CD8-positive, alpha-beta memory T cell (primary cell): ENCODE measurements at places on chromosomes 2 and 18. TPM values are rescaled to one million over a fixed set of nuclear protein-coding genes. Genes with fewer than 3 reads are reported as not detected.

The DES gene
- not detected for total RNA-seq

The TMEM37 gene
- not detected for total RNA-seq

The KHK gene
- 14.5 TPM for total RNA-seq

The ARHGAP28 gene
- not detected for total RNA-seq

The TMEM169 gene
- total RNA-seq = 0.73 TPM

The ALK gene
- total RNA-seq = not detected

The ASB18 gene
- total RNA-seq = not detected

The IL1B gene
- total RNA-seq = not detected

The REG3A gene
- total RNA-seq = not detected

The GALNT14 gene
- 0.62 TPM for total RNA-seq

DNA sequence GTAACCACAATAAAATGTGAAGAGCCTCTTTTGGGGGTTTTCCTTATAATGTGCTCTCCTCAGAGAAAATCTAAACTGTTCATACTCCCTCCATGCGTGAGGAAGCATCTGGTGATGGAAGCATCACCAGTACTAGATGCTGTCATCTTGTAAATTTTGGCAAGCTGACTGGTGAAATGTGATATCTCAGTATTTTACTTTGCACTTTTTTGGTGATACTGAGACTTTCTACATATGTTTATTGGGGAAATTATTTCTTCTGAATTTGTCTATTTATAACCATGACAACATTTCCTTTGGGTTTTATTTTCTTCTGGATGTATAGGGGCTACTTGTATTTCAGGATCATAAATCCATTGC, 95.9 kb upstream of the DLGAP1 start:
- no peak overlapping the region for H3K27ac ChIP-seq
- H3K4me1 ChIP-seq = no peaks in the 10 kb centered on the region
- no peak overlapping the region for H3K4me3 ChIP-seq
- no peak for DNase-seq
- H3K27me3 ChIP-seq = no peaks in the 10 kb centered on the region
- no peaks in the 10 kb centered on the region for H3K36me3 ChIP-seq

- H3K4me1 ChIP-seq = no peaks in the 10 kb centered on the region
- no peaks in the 10 kb centered on the region for H3K36me3 ChIP-seq
- no peak overlapping the region for H3K4me3 ChIP-seq
- H3K27ac ChIP-seq = no peak overlapping the region
- DNase-seq = no peak
- H3K27me3 ChIP-seq = no peaks in the 10 kb centered on the region
Measured at GRCh38 chr2:121254748-121255147, 30.3 kb downstream of the TFCP2L1 start.

GRCh38 chr18:75839041-75839440, 411.5 kb upstream of the SMIM21 start:
- no peak overlapping the region for H3K27ac ChIP-seq
- no peak overlapping the region for H3K4me3 ChIP-seq
- H3K4me1 ChIP-seq = no peaks in the 10 kb centered on the region
- no peak for DNase-seq
- H3K27me3 ChIP-seq = no peaks in the 10 kb centered on the region

DNA sequence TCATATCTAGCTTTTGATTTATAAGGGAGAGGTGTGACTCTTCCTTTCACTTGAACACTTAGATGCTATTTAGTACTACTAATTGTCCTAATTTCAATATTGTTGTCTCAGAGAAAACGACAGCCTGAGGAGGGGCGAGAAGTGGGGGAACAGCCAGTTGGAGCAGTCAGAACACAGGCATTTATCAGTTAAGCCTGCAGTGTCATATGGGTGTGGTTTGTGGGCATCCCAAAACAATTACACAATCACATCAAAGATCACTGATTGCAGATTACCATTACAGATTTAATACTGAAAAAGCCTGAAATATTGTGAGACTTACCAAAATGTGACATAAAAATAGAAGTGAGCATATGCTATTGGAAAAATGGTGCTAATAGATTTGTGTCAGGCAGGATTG, 15.8 kb downstream of the TMEM131 start:
- no peaks in the 10 kb centered on the region for H3K4me1 ChIP-seq
- H3K27me3 ChIP-seq = no peaks in the 10 kb centered on the region
- H3K36me3 ChIP-seq = no peaks in the 10 kb centered on the region
- no peak overlapping the region for H3K4me3 ChIP-seq
- DNase-seq = no peak

DNA sequence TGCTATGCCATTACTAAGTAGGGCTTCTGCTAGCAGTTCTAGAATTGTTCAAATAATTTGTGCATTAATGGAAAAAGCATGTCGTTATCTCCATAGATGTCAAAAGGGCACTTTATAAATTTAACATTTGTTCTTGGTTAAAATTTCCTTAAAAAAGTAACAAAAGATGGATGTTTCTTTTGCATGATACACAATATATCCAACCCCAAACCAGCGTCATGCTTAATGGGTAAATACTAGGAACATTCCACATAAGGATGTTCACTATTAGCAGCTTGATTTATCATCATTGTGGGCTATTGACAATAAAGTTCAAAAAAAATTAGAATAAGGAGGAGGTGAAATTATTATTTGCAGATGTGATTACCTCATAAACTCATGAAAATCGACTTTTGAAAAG, 79.7 kb downstream of the GREB1L start:
- no peaks in the 10 kb centered on the region for H3K27me3 ChIP-seq
- no peak overlapping the region for H3K4me3 ChIP-seq
- no peak for DNase-seq
- H3K36me3 ChIP-seq = no peaks in the 10 kb centered on the region

- H3K4me3 ChIP-seq = no peak overlapping the region
- H3K36me3 ChIP-seq = no peaks in the 10 kb centered on the region
- H3K4me1 ChIP-seq = peaks cover 11% of the 10 kb centered on the region
- no peak for DNase-seq
- no peak overlapping the region for H3K27ac ChIP-seq
Measured at GRCh38 chr2:109001201-109001600, 12.2 kb upstream of the EDAR start.

GRCh38 chr2:73982140-73982617, 2.5 kb upstream of the TET3 start:
- H3K4me1 ChIP-seq = peaks cover 71% of the 10 kb centered on the region
- no peaks in the 10 kb centered on the region for H3K36me3 ChIP-seq
- H3K4me3 ChIP-seq = no peak overlapping the region
- DNase-seq = no peak
- no peaks in the 10 kb centered on the region for H3K27me3 ChIP-seq

DNA sequence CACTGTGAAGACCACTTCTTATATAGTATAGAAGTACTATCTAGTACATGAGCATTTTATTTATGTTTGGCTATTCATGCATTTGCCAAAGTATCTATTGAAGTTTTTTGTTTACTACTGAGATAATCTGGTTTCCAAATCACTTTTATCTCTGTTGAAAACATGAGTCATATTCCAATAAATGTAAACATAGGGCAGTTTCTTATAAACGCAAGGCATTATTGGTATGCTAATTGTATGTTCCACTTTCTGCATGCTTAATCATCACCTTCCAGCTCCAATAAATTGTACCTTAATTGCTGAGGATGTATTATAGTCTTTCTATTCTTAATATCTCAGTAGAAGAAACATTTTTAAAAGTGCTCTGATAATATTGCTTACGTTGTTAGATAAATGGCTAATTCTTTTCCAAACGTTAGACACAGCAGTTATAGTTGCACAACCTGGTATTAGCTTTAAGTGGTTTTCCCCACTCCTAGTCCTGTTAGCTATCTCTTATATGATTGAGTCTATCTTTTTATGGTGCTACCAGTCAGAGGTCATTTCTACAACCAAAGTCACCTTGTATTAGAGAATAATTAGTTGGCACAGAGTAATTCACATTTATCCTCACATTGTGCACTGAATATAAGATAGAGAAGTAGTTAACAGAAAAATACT, 17.2 kb downstream of the ITGA4 start:
- no peak overlapping the region for H3K4me3 ChIP-seq
- H3K4me1 ChIP-seq = peaks cover 47% of the 10 kb centered on the region
- H3K27me3 ChIP-seq = no peaks in the 10 kb centered on the region

DNA sequence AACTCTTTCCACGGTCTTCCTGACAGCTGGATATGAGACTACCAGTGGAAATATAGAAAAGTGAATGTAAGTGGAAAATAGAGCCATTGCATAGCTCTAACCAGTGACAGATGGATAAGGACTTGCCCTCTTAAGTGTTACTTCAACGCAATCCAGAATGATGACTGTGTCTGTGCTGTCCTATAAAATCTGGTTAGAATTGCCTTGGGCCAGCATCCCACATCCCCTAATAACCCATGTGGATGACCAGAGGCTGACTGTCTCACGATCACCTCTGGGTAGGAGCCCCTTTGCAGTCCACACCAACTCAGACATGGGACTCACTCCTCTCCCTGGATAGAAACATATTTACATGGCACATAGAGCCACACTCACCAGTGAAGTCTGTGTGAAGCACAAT, 186.6 kb downstream of the C1D start:
- H3K4me3 ChIP-seq = no peak overlapping the region
- DNase-seq = no peak
- H3K4me1 ChIP-seq = no peaks in the 10 kb centered on the region
- no peaks in the 10 kb centered on the region for H3K27me3 ChIP-seq
- H3K36me3 ChIP-seq = no peaks in the 10 kb centered on the region

GRCh38 chr2:85707304-85707703, 13.1 kb downstream of the GNLY start:
- DNase-seq = peak; percentile 59
- H3K4me1 ChIP-seq = peaks cover 7% of the 10 kb centered on the region
- no peaks in the 10 kb centered on the region for H3K27me3 ChIP-seq
- H3K27ac ChIP-seq = no peak overlapping the region
- no peaks in the 10 kb centered on the region for H3K36me3 ChIP-seq

- no peaks in the 10 kb centered on the region for H3K27me3 ChIP-seq
- H3K27ac ChIP-seq = no peak overlapping the region
- DNase-seq = no peak
- H3K4me1 ChIP-seq = no peaks in the 10 kb centered on the region
Measured at GRCh38 chr18:2036086-2036485, 535.2 kb downstream of the METTL4 start.

DNA sequence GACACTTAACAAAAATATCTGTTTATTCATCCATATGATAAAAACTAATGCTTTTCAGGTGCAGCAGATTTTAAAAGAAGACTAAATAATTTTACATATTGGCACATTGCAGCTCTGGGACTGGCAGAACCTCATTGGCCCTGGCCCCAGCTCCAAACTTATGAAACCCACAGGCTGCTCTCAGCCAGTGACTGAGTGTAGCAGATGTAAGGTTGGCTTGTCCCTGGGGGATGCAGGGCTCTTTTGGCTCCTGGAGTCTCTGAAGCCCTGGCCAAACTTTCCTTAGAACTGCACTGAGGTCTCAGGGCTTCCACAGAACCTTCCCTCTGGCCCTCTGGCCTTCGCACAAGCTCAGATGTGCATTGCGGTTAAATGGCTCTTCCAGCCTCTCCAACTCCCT, 725.0 kb upstream of the SOX11 start:
- H3K27ac ChIP-seq = no peak overlapping the region
- DNase-seq = no peak
- no peaks in the 10 kb centered on the region for H3K4me1 ChIP-seq
- no peaks in the 10 kb centered on the region for H3K27me3 ChIP-seq

GRCh38 chr2:207408086-207408794, 121.5 kb upstream of the CREB1 start:
- H3K4me3 ChIP-seq = no peak overlapping the region
- no peak overlapping the region for H3K27ac ChIP-seq
- DNase-seq = no peak
- no peaks in the 10 kb centered on the region for H3K27me3 ChIP-seq
- H3K36me3 ChIP-seq = no peaks in the 10 kb centered on the region
- no peaks in the 10 kb centered on the region for H3K4me1 ChIP-seq

DNA sequence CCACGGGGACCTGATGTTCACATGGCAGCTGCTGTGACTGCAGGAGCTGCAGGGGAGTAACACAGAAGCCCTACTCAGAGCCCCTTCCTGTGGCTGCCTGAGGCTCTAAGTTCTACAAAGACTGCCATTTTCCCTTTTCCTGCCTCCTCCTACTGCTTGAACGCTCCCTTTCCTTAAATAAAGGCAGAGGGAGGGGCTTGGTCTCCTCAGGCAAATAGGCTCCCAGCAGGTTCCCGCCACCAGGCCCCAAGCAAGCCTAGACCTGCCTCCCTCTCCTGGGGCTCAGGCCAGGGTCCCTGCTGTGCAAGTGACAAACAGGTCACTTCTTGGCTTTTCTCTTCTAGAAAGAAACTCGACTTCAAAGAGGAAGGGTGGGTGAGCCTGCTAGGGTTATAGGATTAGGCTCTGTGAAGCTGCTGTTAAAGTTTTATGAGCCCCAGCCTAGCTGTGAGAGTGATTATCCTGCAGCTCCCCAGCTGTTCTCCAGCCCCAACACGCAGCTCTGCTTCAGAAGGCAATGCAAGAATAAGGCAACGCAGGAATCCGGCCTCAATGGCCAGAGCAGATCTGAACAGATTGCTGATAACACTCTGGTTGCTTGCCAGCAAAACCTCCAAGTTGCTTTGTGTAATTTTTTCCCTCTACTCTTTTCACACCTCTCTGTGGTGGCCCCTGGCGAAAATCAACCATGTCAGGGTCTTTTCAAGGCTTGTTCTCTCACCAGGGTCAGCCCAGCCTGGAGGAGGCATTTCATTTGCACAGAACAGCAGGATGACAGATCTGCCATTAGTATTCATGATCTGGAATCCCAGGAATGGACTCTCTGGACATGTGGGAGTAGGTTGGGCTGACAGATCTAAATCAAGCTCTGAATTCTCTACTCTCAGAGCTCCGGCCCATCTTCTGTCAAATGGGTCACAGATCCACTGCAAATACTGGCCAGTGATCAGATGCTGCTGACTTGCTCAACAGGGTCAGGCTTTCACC, 71.3 kb downstream of the MRO start:
- H3K4me3 ChIP-seq = no peak overlapping the region
- H3K27me3 ChIP-seq = no peaks in the 10 kb centered on the region
- H3K4me1 ChIP-seq = no peaks in the 10 kb centered on the region
- DNase-seq = no peak

GRCh38 chr2:164103271-164103670, 367.5 kb upstream of the FIGN start:
- H3K36me3 ChIP-seq = no peaks in the 10 kb centered on the region
- H3K27me3 ChIP-seq = no peaks in the 10 kb centered on the region
- H3K4me3 ChIP-seq = no peak overlapping the region
- DNase-seq = no peak
- H3K4me1 ChIP-seq = no peaks in the 10 kb centered on the region

GRCh38 chr2:23550553-23550952, 165.6 kb downstream of the KLHL29 start:
- no peaks in the 10 kb centered on the region for H3K27me3 ChIP-seq
- no peaks in the 10 kb centered on the region for H3K36me3 ChIP-seq
- H3K27ac ChIP-seq = no peak overlapping the region
- no peaks in the 10 kb centered on the region for H3K4me1 ChIP-seq

DNA sequence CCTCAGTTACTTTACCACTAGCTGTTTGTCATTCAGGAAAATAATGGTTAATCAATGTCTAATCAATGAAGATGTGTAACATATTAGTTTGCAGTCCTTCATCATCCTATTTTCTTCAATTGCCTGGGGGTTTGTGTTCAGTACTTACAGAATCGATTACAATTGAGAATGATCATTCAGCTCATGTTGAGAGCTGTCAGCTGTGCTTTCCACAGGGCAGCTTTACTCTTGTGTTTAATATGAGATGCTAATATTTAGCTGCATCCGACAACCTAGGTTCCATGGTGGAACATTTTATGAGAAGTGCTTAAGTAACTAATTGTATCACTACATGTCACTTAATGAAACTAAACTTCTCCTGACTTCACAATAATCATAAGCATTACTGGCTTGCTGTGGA, 191.9 kb downstream of the GRB14 start:
- H3K4me3 ChIP-seq = no peak overlapping the region
- H3K36me3 ChIP-seq = no peaks in the 10 kb centered on the region
- DNase-seq = no peak
- no peaks in the 10 kb centered on the region for H3K27me3 ChIP-seq
